ENCODE measurements at places on chromosomes 2 and 18.

GRCh38 chr2:151805961-151806360 is 22.3 kb downstream of the ARL5A start:
- DNase-seq = no peak

DNA sequence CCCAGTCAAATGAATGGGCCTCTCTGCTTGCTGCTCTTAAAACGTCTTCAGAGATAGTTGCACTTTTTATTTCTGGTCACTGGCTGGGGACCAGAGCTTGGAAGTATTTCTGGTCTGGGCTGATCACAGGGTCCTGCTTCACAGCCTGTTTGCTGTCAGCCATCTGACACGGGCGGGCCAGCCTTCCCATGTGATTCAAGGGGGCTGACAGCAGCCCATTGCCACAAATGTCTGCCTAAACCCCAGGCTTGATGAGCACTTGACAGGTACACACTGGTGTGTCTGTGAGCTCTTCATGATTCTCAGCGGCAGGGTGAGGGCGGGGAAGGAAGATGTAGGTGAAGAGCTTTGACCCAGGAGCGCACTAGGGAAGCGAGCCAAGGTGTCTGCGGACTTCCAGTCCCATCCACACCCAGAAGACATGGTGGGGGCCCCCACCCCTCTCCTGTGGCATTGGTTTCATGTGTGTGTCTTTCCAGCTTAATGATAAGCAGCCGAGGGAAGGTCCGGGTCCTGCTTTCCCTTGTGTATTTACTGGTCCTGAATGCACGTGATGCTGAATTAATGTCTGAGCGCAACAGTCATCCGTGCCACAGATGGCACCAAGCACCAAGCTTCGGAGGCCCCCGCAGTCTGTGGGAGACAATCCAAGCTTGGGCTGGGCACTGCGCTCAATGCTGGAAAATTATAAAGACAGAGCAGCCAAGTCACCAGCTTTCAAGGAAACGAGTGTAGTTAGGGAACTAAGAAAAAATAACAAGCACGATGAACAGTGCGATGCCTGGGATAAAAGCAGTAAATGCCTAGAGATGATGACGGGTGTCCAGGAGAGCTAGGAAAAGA is 73.3 kb downstream of the SH3BP4 start:
- DNase-seq = no peak

DNA sequence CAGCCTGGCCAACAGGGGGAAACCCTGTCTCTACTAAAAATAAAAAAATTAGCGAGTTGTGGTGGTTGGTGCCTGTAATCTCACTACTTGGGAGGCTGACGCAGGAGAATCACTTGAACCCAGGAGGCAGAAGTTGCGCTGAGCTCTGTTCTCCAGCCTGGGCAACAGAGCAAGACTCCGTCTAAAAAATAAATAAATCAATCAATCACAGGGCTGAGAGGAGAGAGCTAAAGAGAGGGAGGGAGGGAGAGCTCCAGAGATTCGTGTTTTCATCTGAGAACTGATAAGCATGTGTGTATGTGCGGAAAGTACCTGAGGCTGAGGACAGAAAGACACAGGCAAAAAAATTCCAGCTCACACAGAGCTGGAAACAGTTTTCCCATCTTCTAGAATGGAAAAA is 37.2 kb upstream of the DYNC2LI1 start:
- DNase-seq = no peak

- DNase-seq = no peak
Observed at GRCh38 chr2:217873371-217873770, 129.4 kb downstream of the TNS1 start.

DNA sequence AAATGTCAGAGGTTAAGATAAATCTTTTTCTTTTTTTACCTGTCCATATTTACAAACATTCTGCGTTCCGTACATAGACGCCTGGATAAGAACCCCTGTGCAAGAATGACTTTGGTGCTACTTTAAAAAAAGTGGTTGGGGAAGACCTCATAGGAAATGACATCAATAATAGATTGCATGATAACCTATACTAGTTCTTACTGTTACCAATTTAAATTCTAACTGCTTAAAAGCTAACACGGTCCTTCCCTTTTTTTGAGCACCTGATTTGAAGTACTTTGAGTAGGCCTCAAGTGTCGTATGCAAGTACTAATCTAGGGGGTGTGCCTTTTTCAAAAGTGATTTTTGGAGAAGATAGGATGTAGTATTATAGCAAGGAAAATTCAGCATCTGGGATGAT is 2.1 kb downstream of the SLC39A10 start:
- no peak for DNase-seq

GRCh38 chr2:106541333-106541732 is 54.2 kb downstream of the CD8B2 start:
- no peak for DNase-seq

DNA sequence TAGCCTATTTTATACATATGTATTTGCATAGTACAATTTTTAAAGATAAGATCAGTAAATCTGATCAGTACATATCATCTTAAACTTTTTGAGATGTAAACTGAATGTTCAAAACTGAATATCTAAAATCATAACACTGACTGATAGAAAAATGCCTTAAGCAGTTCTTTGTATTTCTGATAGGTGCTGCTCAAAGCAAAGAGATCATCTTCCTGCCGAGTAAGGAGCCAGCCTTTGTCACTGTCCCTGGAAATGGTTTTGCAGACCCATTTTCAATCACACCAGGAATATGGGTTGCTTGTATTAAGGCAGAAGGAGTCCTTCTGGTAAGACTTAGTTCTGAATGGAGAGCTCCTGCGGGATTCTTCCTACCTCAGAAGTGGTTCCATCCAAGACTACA is 135.0 kb downstream of the LAMA3 start:
- no peak for DNase-seq

GRCh38 chr2:146128216-146128615 is 1608.3 kb upstream of the ZEB2 start:
- DNase-seq = no peak

GRCh38 chr2:105868060-105868459 is 123.3 kb downstream of the NCK2 start:
- no peak for DNase-seq

GRCh38 chr2:200329798-200330197 is 23.3 kb downstream of the SPATS2L start:
- no peak for DNase-seq

GRCh38 chr18:26225022-26225693 is 1.1 kb upstream of the TAF4B start:
- DNase-seq = no peak

DNA sequence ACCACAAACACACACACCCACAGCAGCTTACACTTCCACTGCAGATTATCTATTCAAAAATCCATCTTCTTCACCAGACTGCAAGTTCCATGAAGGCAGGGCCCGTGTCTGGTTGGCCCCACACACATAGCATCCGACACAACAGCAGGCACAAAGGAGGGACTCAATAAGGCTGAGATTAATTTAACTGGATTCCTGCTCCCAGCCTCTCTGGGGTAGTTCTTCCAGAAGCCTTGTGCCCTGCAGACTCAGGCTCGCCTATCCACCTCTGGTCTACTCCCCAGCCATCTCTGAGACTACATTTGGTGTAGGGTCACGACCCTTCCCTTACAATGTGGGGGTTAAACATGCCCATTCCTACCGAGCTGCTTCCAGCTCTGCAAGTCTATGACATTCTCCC is 57.7 kb downstream of the TRABD2A start:
- DNase-seq = no peak

- no peak for DNase-seq
Observed at GRCh38 chr2:46114996-46115395, 182.2 kb upstream of the EPAS1 start.

DNA sequence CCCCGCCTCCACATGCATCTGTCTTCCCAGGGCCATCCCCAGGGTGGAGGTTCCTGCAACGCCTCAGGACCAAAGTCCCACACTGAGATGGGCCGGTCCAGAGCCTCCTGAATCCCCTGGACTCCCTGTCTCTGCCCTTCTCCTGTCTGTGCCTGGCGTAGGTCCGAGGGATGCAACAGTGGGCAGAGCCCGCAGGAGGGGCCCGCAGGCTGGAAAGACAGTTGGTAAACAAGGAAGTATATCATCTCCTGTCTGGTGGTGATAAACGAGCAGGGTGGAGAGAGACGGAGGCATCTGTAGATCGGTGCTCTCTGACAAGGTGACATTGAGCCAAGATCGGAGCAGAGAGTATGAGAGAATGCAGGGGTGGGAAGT is 72.6 kb upstream of the RAB6C start:
- no peak for DNase-seq

- no peak for DNase-seq
Observed at GRCh38 chr2:14330884-14331283, 301.6 kb upstream of the LRATD1 start.

DNA sequence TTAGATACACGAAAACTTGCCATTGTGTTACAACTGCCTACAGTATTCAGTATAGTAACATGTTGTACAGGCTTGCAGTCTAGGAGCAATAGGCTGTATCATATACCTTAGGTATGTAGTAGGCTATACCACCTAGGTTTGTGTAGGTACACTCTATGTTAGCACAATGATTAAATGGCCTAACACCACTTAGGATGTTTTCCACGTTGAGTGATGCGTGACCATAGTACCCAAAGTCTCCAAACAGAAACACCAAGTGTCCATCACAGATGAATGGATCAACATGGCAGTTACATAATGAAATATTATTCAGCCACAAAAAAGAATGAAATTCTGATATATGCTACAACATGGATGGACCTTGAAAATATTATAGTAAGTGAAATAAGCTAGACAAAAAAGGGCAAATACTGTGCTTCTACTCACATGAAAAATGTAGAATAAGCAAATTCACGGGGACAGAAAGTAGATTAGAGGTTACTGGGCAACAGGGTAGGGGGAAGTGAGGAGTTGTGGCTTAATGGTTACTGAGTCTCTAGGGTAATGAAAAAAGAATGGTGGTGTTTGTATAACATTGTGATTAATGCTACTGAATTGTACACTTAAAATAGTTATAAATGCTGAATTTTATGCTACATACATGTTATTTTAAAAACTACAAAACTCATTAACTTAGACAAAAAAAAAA is 62.6 kb downstream of the TMEM131 start:
- no peak for DNase-seq

- no peak for DNase-seq
Observed at GRCh38 chr2:204972606-204973336, 427.5 kb downstream of the PARD3B start.
